Ovary (tissue), 10 donors: ENCODE measurements at places on chromosomes 11 and 22. TPM values are rescaled to one million over a fixed set of nuclear protein-coding genes. Genes with fewer than 3 reads are reported as not detected.

ROBO4 gene
- 16.8 TPM for total RNA-seq

ROM1 gene
- 19.1 TPM for total RNA-seq

SMIM35 gene
- total RNA-seq: not detected

ALDH3B1 gene
- total RNA-seq: 1.8 TPM

MMP11 gene
- total RNA-seq: 59.7 TPM

APOL6 gene
- 23.3 TPM for total RNA-seq

LINC01488 gene
- total RNA-seq: not detected

IRF7 gene
- total RNA-seq: 59.1 TPM

MICAL2 gene
- total RNA-seq: 17.6 TPM

TESMIN gene
- 4.1 TPM for total RNA-seq

SLC22A25 gene
- not detected for total RNA-seq

KRTAP5-7 gene
- total RNA-seq: 0.23 TPM

FAM180B gene
- not detected for total RNA-seq

MRGPRX3 gene
- total RNA-seq: not detected
